Brain (organoid and tissue), 16 donors: ENCODE measurements at places on chromosomes 1 and 21. TPM values are rescaled to one million over a fixed set of nuclear protein-coding genes. Genes with fewer than 3 reads are reported as not detected.

Gene CFAP45
- 0.98 TPM for polyA plus RNA-seq

Gene FAM177B
- polyA plus RNA-seq: not detected

Gene EDARADD
- polyA plus RNA-seq: 0.15 TPM

Gene ERRFI1
- polyA plus RNA-seq: 8.9 TPM

Gene CTTNBP2NL
- polyA plus RNA-seq: 17.0 TPM

Gene ICOSLG
- 9.3 TPM for polyA plus RNA-seq

Gene OPRD1
- 1.9 TPM for polyA plus RNA-seq

Gene NUAK2
- polyA plus RNA-seq: 14.4 TPM

Gene GFI1
- polyA plus RNA-seq: not detected

Gene TRMT13
- polyA plus RNA-seq: 1.6 TPM

Gene SLAMF1
- polyA plus RNA-seq: not detected

Gene RPAP2
- 6.8 TPM for polyA plus RNA-seq

Gene ADCY10
- polyA plus RNA-seq: not detected

Gene MIXL1
- polyA plus RNA-seq: not detected

Gene GRIK1
- 0.75 TPM for polyA plus RNA-seq
